ENCODE measurements at places on chromosomes 4 and X. TPM values are rescaled to one million over a fixed set of nuclear protein-coding genes. Genes with fewer than 3 reads are reported as not detected.

The PWWP3B gene
- total RNA-seq = 0.33 TPM

The FAM9C gene
- total RNA-seq = not detected

The HS6ST2 gene
- total RNA-seq = 0.27 TPM

The GAGE12H gene
- total RNA-seq = not detected

The SSX4 gene
- total RNA-seq = not detected

The CPZ gene
- 8.3 TPM for total RNA-seq

The TCEAL2 gene
- total RNA-seq = 10.5 TPM

The DMRTC1B gene
- 1.7 TPM for total RNA-seq

DNA sequence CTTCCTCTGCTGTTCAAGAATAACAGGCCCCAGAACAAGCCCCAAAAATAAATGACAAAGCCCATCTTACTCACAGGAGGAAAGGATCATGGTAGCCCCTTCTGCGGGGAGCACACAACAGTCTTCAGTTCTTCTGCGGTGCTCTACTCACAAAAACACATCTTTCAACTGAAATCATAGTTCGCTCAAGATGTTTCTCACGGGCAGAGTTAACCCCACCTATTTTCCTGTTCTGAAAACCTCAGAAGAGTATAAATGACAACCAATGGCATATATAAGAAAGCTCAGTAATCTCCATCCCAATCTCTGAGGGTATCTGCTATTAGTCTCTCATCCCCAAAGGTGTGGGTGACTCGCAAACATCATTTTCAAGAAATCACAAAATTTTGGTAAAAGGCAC, at the start of gene TXK:
Gene TXK (minus strand): TSS at position 170 of the 400 bp plus-strand sequence. CDS start 80 bp downstream, at position 90.
- no peak for DNase-seq

DNA sequence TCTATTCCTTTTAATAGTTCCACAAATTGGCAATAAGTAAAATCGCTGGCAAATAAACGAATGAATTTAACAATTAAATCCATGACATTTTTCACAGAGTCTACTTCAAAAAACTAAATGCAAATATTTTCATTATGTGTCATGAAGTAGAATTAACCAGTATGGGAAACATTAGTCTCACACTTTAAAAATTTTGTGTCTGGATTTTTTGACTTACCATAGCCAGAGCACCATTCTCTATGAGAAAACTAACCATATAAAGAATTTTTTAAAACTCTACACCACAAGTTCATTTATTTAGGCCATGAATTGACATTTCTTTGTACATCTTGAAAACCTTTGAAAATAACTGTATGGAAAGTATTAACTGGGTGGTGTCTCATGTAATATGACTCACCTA, 41.2 kb downstream of the PRDM5 start:
- no peak for DNase-seq

- DNase-seq = no peak
Observed at GRCh38 chrX:80513625-80514024, 93.4 kb downstream of the TENT5D start.

- DNase-seq = no peak
Observed at GRCh38 chrX:71619193-71619592, 882 bp upstream of the CXCR3 start.

GRCh38 chrX:136759968-136760367, 20.8 kb downstream of the ARHGEF6 start:
- DNase-seq = no peak

- DNase-seq = no peak
Observed at GRCh38 chr4:108714880-108715279, 48.0 kb downstream of the ETNPPL start.

DNA sequence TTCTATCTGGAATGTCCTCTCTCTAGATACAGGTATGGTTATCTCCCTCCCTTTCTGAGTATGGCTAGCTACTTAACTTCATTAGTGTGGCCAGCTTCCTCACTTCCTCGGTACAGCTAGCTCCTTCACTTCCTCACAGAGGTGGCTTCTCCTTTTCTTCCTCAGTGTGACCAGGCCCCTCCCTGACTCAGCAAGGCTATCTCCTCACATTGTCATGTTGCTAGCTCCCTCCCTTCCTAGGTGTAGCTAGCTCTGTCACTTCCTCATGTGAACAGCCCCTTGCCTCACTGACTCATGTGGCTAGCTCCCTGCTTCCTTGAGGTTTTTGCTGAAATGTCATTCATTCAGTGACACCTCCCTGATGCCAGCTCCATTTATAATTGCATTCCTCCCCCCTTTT, 67.3 kb upstream of the DDIT4L start:
- DNase-seq = no peak

- DNase-seq = no peak
Observed at GRCh38 chrX:115067812-115068211, 50.4 kb upstream of the IL13RA2 start.

DNA sequence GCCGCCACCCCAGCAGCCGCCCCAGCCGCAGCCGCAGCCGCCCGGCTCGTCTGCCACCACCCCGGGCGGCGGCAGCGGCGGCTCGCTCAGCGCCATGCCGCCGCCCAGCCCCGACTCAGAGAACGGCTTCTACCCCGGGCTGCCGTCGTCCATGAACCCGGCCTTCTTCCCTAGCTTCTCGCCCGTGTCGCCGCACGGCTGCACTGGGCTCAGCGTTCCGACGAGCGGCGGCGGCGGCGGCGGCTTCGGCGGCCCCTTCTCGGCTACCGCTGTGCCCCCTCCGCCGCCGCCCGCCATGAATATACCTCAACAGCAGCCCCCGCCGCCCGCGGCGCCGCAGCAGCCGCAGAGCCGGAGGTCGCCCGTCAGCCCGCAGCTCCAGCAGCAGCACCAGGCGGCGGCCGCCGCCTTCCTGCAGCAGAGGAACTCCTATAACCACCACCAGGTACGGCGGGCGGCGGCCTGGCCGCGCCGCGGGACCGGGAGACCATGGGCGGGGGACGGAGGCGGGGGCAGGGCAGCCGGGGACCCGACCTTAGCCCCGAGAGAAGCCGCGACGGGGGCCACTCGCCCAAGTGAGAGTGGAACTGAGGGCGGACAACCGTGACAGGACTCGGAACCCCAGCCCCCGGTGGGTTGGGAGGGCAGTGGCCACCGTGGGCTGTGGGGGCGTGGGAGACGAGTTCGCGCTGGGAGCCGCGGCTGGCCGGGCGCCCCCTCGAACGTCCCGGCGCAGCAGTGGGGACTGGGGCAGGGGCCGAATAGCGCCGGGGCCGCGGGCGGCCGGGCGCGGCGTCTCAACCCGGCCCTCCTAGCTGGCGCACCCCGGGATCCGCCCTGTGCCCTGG, 1.8 kb downstream of the CPEB2 start:
- peak; percentile 72 for DNase-seq

- no peak for DNase-seq
Observed at GRCh38 chrX:18537068-18537467, 111.7 kb downstream of the CDKL5 start.

- no peak for DNase-seq
Observed at GRCh38 chrX:72271091-72271788, 5.8 kb downstream of the RPS4X start.

DNA sequence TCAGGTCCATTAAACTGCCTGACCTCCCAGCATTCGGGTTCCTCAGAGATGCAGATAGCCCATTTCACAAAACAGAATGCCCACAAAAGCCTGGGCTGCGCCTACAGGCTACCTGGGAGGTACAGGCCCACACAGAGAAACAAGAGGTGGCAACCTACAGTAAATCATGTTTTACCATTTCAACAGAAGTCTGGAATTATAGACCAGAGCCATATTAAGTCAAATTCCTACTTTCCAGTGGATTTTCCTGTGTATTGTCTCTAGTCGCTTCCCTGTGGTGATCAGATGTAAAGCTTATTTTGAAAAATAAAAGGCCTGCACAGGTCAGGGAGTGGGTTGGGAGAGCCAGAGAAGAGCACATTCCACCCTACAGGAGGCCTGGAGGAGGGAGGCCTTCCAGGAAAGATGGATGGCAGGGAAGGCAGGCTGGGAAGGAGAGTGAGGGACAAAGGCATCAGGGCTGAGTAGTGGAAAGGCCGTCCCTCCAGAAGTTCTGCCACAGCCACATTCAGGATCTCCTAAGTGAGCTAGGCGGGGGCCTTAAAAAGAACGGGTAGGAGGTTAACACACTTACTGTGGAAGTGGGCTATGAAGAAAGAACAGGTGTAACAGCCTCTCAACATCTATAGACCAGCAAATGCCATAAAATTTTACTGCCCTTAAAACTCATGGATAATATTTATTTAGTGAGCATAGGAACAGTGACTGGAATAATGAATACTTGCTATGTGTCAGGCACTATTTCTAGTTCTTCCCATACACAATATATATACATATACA, 19.0 kb upstream of the USO1 start:
- no peak for DNase-seq

GRCh38 chr4:25330905-25331808, 18.6 kb downstream of the ZCCHC4 start:
- DNase-seq = no peak

DNA sequence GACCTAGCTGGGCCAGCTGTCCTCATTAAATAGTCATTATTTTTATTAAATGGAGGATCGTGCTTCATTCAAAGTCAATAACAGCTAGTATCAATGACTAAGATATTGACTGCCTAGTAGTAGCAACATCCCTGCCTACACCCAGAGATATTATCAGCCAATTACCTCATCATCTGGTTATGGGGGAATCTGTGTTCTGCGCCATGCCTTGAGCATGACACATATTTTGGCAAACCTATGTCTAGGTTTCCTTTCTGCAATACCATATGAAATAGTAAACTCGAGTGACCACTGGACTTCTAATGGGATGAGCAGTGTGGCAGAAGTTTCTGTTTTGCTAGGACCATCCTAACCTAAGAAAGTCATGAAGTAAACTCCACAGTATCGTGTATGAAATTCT, 50.0 kb upstream of the AADAT start:
- no peak for DNase-seq

DNA sequence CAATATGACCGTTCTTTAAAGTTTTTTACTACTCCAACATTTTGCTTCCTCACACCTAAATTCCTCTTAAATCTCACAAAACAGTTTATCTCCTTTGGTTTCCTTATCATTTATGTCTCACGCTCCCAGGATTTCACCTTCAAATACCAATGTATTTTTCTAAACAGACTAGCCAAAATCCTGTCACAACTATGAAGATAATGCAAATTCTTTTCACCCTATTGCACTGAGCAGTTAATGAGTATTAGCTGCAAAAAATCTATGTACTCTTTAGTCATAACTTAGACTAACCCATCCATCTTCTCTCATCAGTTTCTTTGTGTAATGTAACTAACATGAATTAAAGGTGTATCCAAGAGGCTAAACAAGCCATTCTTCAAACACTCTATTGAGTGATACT, 151.3 kb downstream of the COMMD8 start:
- no peak for DNase-seq

DNA sequence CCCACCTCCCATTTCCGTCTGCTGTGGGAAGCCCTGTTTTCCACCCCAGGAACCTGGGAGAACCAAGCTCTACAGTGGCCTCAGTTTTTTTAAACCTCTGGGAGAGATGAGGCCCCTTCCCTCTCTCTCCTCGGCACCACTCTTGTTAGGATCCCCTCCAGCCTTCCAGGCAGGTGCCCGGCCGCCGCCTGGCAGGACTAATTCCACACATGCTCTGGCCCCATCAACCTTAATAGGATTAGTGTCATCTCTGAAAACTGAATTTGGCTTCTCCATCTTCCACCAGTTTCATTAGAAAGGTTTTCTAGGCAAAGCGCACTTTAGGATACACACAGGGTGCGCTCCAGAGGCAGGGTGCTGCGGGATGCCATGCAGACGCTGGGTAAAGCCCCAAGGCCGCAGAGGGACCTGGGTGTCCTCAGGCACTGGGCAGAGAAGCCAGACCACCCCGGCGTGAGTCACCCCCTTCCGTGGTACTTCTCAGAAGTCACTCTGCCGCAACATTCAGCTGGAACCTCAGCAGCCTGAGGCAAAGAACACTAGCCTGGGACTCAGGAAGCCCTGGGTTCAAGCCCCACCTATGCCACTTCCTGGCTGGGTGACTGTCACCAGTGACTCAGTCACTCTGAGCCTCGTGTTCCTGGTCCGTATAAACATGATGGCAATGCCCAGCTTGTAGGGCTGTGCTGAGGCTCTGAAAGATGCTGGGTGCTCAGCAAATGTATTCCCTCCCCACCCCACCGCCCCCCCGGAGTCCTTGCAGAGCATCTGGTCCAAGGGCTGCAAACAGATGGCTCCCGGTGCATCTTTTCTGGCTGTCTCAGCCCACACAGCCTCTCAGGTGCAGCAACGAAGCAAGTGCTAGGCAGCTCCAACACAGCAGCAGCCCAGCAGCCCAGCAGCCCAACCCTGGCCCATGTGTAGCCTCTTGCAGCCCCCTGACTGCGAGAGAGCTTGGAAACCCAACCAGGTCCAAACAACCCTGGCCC, 29.1 kb downstream of the PPP2R2C start:
- no peak for DNase-seq

GRCh38 chrX:50430917-50431575, 39.6 kb downstream of the DGKK start:
- DNase-seq = no peak

- no peak for DNase-seq
Observed at GRCh38 chr4:102625232-102625930, 124.2 kb downstream of the NFKB1 start.

GRCh38 chrX:29935455-29935854, 279.9 kb upstream of the MAGEB2 start:
- no peak for DNase-seq

GRCh38 chrX:112857478-112857878, 16.8 kb upstream of the AMOT start:
- DNase-seq = no peak

DNA sequence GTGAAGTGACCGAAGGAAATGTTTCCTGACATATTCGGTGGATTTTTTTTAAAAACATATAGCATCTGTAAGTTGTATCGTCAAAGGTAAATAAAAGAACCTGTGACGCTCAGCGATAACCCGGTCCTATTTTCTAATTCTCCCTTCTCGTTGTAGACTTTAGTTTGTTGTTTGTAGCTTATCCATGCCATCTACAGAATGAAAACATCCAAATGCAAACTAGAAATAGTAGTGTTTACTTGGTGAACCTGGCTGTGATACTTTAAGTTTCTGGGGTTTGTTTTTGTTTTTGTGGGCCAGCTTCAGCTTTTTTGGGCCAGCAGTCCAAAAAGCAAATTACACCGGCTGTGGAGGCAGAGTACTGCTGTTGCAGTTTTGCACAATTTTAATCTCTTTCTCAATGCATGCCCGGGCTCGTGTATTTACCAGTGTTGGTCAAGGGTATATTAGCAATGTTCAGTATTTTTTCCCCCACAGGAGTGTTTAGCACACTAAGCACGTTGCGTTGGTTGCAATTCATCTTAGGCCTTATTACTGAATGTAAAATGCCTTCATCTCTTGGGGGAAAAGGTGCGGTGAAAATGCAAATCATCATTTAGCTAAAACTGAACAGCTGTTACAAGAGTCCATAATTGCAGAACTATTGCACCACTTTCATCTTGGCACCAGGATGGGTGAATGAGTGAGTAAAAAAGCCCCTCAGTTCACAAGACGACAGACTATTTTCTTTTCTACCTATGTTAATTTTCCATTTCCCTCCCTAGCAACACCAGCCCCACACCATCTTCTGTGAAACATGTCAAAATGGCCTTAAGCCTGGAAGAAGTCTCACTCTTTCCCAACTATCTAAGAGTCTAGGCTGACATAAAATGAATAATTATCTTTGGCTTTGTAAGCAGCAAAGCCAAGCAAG, 1.7 kb upstream of the CNOT6L start:
- DNase-seq = no peak

Measured in sigmoid colon (tissue), 7 donors.